Mesothelial cell of epicardium (in vitro differentiated cells): ENCODE measurements at places on chromosomes 3 and 15.

- DNase-seq = no peak
Measured at GRCh38 chr15:91873138-91873536, 19.6 kb downstream of the SLCO3A1 start.

- no peak for DNase-seq
Measured at GRCh38 chr3:108408883-108409799, 101.3 kb downstream of the MYH15 start.

GRCh38 chr3:54954022-54954421 lies 26.2 kb upstream of the LRTM1 start:
- no peak for DNase-seq

DNA sequence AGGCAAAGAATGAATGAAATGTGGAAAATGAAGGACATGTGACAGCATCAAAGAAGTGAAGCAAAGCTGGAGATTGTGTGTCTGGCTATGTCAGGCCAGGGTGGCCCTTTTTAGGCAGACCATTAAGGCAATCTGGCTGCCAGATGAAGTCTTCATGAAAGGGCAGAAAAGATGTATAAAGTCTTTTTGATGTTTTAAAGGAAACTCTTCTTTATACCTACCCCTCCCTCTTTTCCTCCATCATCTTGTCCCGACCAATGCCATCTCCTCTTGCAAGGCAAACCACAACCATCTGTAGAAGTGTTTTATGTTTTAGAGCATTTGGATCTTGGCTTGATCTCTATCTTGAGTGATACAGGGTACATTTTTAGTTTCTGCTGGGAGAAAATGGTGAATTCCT lies 259.2 kb downstream of the LSAMP start:
- no peak for DNase-seq

DNA sequence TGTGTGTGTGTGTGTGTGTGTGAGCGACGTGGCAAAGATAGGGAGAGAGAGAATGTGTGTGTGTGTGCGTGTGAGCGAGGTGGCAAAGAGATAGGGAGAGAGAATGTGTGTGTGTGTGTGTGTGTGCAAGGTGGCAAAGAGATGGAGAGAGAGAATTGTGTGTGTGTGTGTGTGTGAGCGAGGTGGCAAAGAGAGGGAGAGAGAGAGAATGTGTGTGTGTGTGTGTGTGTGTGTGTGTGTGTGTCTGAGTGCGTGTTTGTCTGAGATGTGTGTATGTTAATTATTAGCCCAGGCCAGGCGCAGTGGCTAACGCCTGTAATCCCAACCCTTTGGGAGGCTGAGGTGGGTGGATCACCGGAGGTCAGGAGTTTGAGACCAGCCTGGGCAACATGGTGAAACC lies 154.6 kb upstream of the RGMA start:
- DNase-seq = no peak

- DNase-seq = no peak
Measured at GRCh38 chr3:117597865-117598264, 888.3 kb downstream of the TUSC7 start.

- no peak for DNase-seq
Measured at GRCh38 chr3:16788440-16789056, 96.2 kb upstream of the PLCL2 start.

GRCh38 chr3:118818386-118818785 lies 216.3 kb downstream of the IGSF11 start:
- no peak for DNase-seq

- DNase-seq = no peak
Measured at GRCh38 chr3:159775372-159775961, 213.2 kb upstream of the IL12A start.

GRCh38 chr3:33062866-33063265 lies 34.1 kb downstream of the GLB1 start:
- no peak for DNase-seq

DNA sequence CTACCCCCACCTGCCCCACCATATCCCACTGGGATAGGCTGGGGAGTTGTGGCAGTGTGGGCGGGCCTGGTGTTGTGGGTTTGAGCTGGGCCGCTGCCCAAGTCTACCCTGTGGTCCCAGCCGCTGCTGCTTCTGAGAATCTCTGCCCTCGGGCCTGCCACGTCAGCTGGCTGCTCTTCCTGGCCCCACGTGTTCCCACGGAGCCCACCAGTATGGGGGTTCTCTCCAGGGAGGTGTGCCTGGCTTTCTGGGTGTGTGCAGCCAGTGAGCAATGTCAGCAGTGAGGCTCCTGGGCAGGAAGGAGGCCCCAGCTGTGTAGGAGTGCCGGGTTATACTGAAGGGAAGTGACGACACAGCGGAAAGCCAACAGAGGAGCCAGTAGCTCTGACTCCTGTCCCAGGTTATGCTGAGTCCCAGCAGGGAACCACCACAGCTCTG lies 10.5 kb downstream of the GNAI2 start:
- DNase-seq = no peak

- no peak for DNase-seq
Measured at GRCh38 chr15:33190539-33190938, 4.0 kb downstream of the FMN1 start.

GRCh38 chr3:114363554-114364202 lies 69.8 kb downstream of the TIGIT start:
- DNase-seq = no peak

GRCh38 chr3:186708983-186709679 lies 8.0 kb upstream of the KNG1 start:
- DNase-seq = no peak

- DNase-seq = no peak
Measured at GRCh38 chr3:152516216-152516615, 247.5 kb downstream of the MBNL1 start.

DNA sequence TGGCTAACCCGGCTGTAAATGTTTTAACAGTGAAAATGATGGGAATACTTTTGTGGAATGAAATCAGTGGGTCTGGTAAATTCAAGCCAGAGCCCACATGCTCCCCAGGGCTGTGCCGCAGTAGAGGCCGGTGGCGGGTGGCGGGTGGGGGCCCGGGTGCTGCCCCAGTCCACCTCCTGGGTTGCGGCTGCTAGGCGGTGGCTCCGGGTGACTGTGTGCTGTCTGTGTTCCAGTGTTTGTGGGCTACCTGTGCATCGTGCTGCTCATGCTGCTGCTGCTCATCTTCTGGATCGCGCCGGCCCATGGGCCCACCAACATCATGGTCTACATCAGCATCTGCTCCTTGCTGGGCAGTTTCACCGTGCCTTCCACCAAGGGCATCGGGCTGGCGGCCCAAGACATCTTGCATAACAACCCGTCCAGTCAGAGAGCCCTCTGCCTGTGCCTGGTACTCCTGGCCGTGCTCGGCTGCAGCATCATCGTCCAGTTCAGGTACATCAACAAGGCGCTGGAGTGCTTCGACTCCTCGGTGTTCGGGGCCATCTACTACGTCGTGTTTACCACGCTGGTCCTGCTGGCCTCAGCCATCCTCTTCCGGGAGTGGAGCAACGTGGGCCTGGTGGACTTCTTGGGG lies 14.9 kb upstream of the NIPA2 start:
- no peak for DNase-seq

GRCh38 chr3:132435911-132436425 lies 18.7 kb downstream of the DNAJC13 start:
- DNase-seq = no peak

DNA sequence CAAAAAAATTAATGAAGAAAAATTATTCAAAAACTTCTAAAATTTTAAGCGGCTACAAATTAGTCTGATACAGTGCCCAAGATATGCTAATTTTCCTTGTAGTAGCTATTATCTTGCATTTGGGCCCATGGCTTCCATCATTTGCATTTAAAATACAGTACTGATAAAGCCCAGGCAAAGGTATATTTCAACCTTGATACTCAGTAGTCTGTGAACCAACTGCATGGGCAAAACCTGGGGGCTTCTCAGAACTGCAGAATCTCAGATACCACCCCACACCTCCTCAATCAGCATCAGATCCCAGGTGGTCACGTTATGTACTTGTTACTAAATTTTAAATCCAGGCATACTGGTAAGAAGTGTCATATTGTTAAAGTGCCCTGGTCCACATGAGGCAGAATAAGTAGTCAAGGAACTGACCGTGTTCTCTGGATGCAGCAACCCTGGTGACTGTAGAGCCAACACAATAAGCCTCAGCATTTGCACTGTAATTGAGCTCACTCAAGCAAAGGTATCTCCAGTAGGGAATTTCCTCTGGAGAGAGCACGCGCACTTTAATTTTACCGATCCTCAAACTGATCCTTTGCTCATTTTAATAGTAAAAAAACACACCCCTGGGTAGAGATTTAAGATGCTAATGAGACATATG lies 31.9 kb downstream of the ZNF385D start:
- DNase-seq = no peak

DNA sequence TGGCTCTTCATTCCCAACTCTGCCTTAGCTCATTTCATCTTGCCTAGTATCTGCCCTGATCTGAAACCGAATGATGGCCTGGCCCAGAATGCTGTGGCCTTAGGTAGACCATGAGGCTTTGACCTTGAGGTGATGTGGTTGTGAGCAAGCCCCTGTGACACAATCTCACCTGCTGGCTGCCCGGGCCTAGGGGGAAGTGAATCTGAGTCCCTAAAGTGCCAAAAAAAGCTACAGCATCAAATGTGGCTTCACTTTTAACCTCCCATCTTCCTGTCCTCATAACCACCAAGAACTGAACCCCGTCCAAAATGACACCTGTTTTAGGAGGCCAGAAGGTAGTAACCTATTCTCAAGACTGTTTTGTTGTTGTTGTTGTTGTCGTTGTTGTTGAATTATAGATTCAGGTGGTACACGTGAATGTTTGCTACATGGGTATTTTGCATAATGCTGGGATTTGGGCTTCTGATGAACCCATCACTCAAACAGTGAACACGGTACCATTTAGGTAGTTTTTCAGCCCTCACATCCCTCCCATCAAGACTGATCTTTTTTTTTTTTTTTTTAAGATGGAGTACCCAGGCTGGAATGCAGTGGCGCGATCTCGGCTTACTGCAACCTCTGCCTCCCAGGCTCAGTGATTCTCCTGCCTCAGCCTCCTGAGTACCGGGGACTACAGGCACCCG lies 54.6 kb downstream of the MCCC1 start:
- DNase-seq = no peak

- DNase-seq = no peak
Measured at GRCh38 chr15:50190723-50191122, 8.7 kb downstream of the SLC27A2 start.

DNA sequence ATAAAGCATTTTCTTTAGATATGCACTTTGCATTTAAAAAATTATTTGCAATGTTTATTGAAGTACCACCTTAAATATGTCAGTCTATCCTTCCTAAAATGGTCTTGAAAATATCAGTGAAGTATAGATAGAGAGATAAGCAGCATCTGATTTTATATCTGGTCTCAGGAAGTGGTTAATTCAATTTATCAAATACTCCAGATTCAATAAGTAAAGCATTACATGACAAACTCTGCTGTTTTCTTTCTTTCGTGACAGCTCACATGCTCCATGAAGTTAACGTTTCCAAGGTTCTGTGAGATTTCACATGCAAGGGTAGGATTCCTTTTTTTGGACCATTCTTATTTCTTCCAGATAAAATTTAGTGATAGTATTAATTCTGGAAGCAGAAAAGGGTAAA lies 775.4 kb upstream of the ROBO1 start:
- no peak for DNase-seq

DNA sequence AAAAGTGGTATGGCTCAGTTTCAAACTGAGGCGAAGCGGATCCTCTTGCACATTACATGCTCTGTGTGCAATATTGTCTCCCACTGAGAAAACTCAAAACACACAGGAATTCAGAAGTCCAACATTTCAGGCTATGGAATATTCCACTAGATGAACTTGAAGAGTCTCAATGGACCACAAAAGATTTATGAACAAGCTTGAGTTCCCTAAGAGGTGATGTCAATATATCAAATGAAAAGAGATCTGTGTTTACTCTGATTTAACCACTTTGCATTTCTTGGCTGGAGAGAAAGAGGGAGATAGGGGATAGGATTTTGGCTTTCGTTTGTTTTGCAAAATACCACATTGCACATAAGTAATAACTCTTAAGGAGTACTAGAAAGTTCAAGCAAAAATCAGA lies 20.3 kb downstream of the PDZRN3 start:
- no peak for DNase-seq

DNA sequence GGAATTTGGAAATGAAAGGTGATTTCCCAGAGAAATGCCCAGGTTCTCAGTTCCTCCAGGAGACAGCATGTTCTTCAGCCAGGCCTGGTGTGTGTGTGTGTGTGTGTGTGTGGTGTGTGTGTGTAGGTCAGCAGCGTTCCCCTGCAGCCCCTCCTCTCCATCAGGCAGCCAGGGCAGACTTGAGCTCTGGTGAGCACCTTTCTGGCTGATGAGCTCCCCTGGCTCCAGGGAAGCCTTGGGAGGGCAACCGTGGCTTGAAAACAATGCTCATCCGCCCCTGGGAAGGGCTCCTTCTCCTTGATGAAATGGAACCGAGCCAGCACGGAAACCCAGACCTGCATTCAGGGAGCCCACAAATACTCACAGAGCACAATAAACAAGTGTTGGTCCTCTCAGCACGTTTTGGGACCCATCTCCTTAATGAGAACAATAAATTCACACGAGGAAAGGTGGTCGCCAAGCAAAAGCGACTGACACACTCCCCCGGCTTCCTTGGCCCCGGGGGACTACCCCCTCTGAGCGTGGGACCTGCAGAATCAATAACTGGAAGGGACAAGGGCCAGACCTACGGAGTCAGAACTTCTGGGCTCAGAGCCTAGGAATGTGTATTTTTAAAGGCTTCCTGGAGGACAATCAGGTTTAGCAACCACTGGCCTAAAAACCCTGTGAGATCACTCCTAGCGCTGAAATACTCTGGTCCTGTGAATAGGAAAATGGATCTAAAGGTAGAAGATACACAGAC lies 38.6 kb upstream of the HES1 start:
- no peak for DNase-seq

DNA sequence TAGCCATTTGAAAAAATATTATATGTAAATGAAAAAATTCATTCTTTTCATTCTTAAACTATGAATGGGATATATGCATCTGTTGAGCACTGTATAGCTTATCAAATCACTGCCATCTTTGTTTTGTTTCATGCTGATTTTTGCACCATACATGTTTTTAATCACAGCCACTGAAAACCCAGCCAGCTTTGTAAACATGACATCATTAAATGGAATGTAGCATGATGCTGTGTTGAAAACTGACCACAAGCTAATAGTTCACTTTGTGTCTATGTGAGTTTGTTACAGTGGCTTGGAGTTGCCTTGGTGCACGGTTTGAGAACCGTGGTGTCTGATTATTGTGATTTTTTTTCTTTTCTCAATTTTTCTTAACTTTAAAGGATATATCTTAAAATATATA lies 75.7 kb downstream of the GMPS start:
- no peak for DNase-seq

- DNase-seq = no peak
Measured at GRCh38 chr15:73631915-73632669, 1.1 kb downstream of the NPTN start.

DNA sequence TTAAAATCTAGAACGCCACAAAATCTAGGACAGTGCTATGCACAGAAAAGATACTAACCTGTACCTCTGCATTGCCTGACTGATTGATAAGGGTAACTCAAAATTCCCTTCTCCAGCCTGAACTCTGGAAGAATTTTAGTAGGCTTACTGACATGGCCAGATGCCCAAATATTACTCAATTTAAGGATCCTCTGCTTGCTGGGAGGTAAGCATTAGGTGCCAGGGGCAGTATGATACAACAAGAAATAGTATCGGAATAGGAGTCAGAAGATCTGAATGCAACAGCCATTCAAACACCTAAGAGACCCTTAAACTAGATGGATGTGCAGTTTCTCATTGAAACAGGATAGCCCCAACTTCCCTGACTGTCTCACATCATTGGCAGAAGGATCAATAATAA lies 45.4 kb downstream of the CERS3 start:
- no peak for DNase-seq

- no peak for DNase-seq
Measured at GRCh38 chr3:188842639-188843038, 329.1 kb upstream of the TPRG1 start.

GRCh38 chr3:126395846-126396513 lies 1.3 kb downstream of the CFAP100 start:
- no peak for DNase-seq
